Hepatic stellate cell (primary cell): ENCODE measurements at places on chromosomes 7 and 10.

DNA sequence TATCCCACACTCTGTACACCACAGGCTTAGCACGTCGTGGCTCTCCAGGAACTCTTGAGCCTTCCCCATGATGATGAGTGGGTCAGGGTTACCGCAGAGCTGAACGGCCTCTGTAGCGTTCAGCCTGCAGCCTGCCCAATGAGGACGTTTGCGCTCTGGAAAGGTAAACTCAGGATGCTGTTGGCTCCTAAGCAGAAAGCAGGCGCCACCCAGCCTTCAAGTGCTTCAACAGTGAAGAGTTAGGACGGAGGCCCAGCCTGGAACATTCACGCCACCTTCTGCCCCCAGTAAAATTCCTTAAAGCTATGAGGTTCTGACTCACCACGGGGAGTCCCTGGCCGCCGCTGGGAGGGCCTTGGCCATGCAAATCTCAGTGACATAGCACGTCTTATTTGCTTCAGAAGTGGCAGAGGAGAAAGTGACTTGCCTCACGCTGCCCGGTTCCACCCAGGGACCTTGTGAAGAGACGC is 161.5 kb upstream of the SH2B2 start:
- peak; percentile 53 for DNase-seq

- no peak for DNase-seq
Measured at GRCh38 chr10:115654961-115655360, 561.8 kb downstream of the ATRNL1 start.

GRCh38 chr10:62651341-62651740 is 153.2 kb upstream of the ADO start:
- no peak for DNase-seq

DNA sequence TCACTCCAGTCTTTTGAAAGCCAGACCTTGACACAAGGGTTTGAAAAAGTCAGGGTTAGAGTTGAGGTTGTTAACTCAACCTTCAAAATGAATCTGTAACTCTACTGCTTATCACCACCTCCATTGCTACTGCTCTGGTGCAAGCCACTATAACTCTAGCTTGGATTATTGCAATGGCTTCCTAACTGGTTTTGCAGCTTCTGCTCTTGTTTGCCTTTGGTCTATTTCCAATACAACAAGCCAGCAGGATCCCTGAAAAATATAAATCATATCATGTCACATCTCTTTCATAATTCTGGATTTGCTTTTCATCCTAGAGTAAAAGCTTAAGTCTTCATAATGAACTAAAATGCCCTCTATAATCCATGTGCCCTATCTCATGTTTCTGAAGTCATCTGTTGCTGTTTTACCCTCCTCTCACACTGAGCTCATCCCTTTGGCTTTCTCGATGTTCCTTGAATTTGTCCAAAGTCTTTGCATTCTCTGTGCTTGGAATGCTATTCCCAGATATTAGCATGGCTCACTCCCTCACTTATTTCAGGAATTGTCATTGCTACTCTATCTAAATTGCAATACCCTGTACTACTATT is 10.9 kb downstream of the TAS2R60 start:
- DNase-seq = no peak

DNA sequence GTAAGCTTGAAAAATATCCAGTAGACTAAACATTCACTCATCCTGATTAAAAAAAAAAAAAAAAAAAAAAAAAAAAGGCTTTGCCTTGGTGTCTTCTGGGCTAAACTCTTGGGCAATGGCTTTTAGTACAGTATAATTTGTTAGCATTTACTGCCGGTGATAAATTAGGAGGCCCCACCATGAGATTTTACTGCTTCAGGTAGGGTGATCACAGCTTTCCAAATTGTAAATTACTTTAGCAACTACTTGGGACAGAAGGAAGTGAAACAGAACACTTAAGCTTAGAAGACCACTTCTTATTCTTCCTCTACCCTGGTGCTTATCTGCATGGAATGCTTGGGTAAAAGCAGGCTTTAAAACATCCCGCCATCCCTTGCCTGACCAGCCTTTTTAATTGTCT is 152.1 kb downstream of the HIBADH start:
- DNase-seq = no peak

DNA sequence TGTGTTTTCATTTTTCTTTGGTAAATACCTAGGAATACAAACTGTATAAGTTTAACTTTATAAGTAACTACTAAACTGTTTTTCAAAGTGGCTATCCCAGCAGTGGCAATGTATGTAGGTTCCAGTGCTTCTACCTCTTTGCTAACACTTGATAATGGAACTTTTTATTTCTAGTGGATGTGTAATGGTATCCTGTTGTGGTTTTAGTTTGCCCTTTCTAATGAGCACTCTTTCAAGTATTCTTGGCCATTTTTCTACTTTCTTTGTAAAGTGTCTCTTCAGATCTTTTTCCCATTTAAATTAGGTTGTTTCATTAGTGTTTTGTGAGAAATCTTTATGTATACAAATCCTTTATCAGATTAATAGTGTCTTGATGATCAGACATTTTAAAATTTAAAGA is 4.6 kb downstream of the KIF20B start:
- no peak for DNase-seq

DNA sequence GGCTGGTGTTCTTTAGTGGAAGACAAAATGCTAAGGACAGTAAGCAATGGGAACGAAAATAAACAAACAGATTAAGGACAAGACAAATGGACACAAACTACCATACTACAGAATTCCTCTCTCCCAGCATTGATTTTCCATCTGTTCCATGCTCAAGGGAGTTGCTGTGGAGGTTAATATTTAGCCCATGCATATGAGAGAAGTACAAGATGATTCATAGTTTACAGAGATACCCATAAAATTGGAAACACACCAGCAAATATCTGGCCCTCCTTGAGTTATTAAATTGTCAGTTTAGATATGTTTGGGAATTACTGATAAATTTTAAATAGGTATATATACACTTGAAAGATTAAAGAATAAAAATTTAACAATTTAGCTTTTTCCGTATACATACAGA is 69.8 kb downstream of the GLI3 start:
- no peak for DNase-seq

- no peak for DNase-seq
Measured at GRCh38 chr10:20944789-20945502, 47.8 kb upstream of the NEBL start.

DNA sequence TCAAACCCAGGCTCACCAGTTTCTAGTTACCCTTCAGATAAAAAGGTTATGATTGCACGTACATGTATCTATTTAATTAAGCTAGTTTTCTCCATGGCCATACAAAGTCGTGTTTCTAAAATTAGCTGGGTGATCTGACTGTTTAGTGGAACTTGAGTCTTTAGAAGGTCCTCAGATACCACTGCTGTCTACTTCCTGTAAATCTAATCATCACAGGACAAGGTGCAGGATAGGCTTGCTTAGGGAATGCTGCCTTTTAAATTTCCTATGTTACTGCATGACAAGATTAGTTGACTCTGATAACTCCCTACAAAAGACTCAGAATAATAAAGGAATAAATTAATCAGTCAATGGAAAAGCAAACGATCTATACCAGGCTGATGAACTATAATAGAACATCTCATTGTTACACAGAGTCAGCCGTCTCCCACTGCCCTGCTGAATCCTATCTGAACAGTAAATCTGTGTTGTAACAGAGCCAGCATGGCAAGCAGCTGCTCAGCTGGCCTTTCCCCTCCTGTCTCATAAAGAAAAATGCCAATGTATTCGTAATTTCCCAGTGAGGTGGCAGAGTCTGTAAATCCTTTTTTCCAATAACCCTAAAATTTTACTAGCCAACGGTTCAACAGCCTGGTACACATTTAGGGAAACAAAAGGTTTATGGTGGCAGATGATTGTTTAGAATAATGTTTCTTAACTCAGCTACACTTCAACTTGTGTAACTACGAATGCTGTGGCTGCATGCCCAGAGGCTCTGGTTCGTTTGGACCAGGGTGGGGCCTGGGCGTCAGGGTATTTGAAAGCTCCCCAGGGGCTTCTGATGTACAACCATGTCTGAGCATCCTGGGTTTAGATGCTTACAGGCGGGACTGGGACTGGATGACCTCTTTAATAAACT is 318.0 kb downstream of the PAXIP1 start:
- no peak for DNase-seq

GRCh38 chr7:107068156-107068555 is 23.7 kb downstream of the PRKAR2B start:
- no peak for DNase-seq

- no peak for DNase-seq
Measured at GRCh38 chr10:104020020-104020419, 53.1 kb downstream of the SLK start.

- DNase-seq = no peak
Measured at GRCh38 chr10:5526691-5527331, 2.0 kb downstream of the CALML3 start.

DNA sequence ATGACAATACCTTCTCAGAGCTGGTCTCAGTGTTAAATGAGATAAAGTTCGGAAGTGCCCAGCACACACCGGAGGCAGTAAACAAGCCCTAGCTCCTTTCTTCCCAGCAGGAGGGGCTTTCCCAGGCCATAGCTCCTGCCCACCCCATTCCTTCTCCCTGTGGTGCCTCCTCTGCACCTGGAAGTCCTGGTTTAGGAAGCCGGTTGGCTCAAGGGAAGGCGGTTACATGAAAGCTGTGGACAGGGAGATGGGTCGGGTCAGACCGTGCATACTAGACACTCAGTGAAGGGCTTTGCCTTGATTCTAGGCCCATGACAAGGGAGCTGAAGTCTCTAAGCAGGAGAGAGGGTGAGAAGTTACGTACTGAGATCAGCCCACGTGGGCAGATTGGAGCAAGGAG is 8.6 kb downstream of the BEND7 start:
- no peak for DNase-seq

DNA sequence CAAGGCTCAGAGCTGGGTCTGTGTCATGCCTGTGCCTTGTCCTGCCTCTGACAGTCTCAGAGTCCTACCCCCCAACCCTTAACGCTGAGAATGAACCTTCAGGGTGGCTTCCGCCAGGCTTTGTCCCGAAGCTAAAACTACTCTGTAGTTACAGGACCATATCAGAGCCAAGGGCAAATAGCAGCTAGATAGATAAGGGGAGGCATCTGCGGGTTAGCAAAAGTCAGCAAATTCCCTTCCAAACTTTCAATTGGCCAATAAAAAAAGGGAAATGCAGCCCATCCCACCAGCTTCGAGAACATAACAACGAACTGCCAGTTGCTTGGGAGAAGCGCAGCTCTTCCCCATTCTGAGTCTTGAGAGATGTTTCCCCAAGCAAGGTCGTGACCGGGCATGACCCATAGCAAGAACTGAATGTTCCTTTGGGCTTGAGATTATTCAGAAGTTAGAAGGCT is 17.7 kb downstream of the CCL24 start:
- DNase-seq = no peak

DNA sequence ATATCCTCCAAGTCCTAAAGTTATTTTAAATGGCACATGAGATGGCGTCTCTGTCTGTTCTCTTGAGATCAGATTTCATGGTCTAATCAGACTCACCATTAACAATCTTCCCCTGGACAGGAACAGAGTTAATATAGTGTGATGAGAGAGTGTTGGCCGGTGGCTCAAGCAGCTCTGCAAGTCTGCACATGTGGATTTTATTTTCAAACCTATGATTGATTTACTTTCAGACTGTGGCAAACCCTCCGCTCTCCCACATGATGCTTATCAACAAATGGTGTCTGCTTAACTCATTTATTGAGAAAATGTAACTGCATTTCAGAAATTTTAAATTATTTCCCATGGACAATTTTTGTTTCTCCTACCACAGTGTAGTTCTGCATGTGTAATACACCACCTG is 46.5 kb upstream of the HGF start:
- no peak for DNase-seq

DNA sequence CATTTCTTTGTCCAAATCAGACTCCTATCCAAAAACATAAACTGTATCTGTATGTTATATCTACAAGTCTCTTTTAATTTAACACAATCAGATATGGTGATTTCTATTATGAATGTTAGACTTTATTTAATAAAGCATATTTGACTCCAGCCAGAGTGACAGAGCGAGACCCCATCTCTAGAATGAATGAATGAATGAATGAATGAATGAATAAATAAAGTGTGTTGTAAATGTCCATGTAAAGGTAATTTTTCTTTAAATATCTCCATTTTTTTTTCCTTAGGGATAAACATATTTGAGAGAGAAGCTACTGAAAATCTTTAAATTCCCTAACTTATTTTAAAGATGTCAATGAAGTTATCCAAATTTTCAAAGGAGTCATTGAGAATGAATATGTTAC is 18.1 kb upstream of the ALDH18A1 start:
- DNase-seq = no peak

- DNase-seq = peak; percentile 66
Measured at GRCh38 chr10:69629897-69630650, at the start of gene FAM241B. Gene FAM241B, plus strand, starts transcription at chr10:69630247. Its CDS starts 1,497 bp downstream, at chr10:69631744.

- DNase-seq = no peak
Measured at GRCh38 chr10:132364594-132364970, 32.4 kb upstream of the PWWP2B start.

DNA sequence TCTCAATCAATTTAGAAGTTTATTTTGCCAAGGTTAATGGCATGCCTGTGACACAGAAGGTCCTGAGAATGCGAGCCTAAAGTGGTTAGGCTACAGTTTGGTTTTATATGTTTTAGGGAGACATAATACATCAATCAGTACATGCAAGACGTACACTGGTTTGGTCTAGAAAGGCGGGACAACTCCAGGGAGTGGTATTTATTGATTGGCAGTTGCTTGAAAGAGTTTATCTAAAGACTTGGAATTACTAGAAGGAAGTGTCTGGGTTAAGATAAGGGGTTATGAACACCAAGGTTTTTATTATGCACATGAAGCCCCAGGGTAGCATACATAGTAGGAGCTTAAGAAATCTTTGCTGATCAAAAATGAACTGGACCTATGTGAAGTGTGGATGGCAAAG is 21.5 kb downstream of the NPVF start:
- DNase-seq = no peak

- no peak for DNase-seq
Measured at GRCh38 chr7:103657474-103657894, 211.5 kb upstream of the SLC26A5 start.

DNA sequence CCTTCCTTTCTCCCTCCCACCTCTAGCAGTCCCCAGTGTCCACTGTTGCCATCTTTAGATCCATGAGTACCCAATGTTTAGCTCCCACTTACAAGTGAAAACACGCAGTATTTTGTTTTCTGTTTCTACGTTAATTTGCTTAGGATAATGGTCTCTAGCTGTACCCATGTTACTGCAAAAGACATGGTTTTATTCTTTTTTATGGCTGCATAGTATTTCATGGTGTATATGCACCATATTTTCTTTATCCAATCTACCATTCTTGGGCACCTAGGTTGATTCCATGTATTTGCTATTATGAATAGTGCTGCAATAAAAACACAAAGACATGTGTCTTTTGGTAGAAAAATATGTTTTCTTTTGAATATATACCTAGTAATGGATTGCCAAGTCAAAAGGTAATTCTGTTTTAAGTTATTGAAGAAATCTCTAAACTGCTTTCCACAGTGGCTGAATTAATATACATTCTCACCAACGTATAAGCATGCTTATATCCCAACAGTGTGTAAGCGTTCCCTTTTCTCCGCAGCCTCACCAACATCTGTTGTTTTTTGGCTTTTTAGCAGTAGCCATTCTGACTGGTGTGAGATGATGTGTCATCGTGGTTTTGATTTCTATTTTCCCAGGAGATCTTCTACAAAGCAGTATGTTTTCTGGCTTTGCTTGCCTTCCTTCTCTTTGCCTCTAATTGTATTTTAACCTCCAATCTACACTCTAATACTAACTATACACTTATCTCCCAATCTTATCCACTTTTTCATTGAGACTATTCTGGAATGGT is 179.5 kb upstream of the PHF14 start:
- no peak for DNase-seq
